ENCODE measurements at places on chromosomes 4 and X.

GRCh38 chr4:29002151-29002550 is 1718.0 kb upstream of the PCDH7 start:
- no peak for DNase-seq

DNA sequence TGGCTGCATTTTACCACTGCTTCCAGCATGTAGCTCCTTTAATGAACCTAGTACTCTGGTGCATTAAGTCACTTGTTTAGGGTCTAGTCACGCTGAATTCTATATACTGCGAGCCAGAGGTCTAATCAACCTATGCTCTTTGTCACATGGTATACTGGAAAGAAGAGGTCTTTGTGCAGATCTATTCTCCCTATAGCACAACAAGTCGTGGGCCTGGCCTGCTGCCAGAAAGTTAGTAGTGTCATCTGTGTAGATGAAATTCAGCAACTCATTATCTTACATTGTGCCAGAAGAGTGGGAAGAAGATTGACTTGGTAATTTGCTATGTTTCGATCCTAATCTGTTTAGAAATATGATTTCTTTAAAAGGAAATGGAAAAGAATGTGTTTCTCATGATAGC is 80.8 kb downstream of the AWAT2 start:
- DNase-seq, result no peak

DNA sequence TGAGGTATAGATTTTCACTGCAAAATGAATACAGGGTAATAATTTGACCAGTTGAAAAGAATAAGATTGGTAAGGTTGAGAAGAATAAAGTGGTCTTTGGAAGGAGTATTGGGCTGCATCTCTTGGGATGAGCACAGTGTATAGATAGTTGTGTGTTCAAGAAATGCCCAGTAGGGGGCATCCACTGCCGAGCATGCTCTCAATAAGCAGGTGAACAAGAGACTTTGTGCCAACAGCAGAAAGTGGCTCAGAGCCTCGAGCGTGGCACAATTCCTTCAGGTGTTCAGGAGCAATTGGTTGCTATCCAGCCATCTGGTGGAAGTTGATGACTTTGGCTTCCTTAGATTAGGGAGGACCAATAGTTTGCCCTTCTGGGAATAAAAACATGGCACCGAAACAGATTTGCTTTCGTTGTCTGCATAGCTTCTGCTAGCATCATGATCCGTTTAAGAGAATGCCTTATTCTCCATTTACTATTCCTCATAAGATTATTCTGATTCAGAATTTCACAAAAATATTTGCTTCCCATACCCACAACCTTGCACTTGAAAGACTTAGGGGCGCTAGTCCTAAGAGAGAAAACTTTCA is 258.1 kb upstream of the NEIL3 start:
- no peak for DNase-seq

DNA sequence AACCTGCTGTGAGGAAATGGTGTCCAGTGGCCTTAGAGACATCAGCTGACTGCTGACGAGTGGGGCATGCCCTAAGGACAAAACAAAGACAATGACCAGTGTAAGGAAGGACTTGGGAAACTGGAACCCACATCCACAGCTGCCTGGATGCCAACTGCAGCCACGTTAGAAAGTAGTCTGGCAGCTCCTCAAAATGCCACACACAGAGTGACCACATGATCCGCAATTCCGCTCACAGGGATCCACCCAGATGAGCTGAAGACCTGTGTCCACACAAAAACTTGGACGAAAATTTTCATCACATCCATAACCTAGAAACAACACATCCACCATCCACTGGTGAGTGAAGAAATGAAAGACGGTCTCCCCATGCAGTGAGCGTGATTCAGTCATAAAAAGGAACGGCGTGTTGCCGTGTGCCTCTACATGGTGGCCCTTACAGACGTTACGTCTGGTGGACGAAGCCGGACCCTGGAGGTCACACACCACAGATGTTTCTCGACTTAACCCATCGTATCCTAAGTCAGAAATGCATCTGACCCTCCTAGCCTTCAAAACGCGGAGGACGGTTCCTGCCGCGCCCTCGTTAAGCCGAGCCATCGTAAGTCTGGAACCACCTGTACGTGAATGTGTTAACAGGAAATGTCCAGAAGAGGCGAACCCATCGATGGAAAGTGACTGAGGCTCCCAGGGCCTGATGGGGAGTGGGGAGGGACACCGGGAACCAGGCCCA is 40.6 kb upstream of the MXD4 start:
- no peak for DNase-seq

DNA sequence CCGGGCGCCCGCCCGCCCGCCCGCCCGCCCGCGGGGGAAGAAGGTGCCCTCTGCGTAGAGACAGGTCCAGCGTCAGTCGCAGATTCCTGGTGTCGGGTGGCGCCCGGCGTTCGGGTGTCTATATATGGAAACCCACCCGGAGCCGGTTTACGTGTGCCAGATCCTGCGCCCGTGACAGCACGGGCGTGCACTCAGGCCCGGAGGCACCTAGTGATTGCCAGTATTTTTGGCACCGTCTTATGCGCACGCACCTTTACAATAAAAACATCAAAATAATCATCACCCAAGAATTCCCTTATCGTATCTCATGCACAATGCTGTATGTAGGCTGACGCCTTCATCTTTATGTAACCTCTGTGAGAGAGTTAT is 519 bp downstream of the SLC25A4 start:
- no peak for DNase-seq

DNA sequence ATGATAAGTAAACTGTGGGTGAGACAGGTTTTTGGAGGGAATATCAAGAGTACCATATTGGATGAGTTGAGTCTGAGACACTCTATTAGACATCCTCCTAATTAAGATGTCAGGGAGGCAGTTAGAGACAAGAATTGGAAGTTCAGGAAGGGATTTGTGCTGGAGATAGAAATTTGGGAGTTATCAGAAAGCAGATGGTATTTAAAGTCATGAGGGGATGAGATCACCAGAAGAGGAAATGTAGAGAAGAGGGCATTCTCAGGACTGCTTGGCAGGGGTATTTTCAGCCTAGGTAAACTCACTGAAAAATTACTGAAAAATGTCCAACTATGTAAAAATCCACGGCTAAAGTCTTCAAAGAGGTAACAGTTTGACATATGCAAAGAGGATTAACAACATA is 161.6 kb upstream of the PGRMC2 start:
- no peak for DNase-seq

DNA sequence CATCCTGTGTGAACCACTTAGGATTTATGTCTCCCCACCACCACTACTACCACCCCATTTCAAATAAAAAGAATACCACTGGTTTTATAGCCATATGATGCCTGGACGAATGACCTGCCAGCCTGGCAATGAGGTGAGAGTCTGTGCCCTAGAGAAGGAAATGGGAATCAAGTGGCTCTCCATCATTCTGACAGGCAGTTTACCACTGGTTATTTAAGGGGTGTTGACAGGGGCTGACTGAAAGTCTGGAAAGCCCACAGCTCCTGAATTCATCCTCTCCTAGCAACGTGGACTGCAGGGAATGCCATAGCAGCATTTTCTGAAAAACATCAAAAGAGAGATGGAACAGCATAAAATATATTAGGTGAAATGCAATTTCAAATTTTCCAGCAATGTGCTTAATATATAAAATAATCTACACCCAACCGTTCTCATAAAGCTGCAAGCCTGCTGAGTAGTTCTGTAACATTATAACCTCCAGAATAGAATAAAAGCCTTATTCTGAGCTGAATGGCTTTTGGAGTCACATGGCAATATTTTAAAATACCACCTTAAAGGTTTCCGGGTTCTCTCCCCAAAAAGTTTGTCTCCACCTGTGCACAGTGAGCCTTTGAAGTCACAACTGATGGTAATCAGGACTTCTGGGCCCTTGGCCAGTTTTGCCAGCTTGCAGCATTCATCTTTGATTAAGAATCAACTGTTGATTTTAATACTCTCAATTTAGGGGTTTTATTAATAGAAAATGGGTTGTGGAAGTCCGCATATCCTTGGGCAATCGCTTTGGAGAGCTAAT is 121.5 kb downstream of the DCTD start:
- DNase-seq, result no peak

DNA sequence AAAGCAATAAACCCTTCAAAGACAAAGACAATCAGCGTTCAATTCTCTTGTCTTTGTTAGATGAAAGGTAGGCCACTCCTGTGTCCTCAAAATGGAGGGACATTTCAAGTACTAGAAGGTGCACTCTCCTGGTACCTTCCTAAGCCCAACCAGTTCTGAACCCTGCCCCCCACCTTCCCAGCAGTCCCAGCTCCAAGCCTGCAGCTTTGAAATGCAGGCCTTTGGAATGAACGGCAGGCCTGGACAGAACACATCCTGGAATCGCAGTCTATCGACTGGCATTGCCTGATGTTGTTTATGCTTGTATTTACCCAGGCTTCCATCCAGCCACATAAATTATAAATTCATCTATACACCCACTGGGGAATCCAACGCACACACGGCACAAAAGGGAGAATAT is 47.4 kb downstream of the RASGEF1B start:
- no peak for DNase-seq

DNA sequence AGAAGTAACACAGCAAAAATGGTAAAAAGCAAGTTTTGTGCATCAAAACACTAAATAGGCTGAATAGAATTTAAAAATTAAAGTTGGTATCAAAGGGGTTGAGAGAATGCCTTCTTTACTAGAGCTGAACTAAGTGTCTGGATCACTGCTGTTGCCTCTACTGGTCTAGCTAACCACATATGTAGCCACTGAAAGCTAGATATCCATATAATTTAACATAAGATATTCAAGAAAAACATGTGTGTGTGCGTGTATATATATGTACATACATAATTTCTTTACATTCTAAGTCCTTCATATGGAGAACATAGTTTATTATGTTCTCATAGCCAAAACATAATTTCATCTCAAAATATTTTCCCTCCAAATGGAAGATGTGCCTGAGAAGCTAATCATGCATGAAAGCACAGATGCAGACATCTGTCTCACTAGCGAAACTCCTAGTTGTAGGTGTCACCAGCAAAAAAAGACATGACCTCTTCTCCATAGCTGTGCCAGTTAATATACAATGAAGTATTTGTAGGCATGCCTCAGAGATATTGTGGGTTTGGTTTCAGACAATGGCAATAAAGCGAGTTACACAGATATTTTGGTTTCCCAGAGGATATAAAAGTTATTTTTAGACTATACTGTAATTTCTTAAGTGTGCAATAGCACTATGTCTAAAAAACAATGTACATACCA is 47.3 kb downstream of the PDE5A start:
- DNase-seq, result no peak

GRCh38 chr4:154184238-154184637 is 307.4 kb downstream of the DCHS2 start:
- DNase-seq, result no peak

Measured in NCI-H774 (cell line).